Activated naive CD8-positive, alpha-beta T cell treated with anti-CD3 and anti-CD28 coated beads, Interleukin-2, amount 10 ng/mL, durations not matched to agents 7 days and 5 days (primary cell): ENCODE measurements at places on chromosomes 5 and 9. TPM values are rescaled to one million over a fixed set of nuclear protein-coding genes. Genes with fewer than 3 reads are reported as not detected.

GRCh38 chr5:138372225-138372624, 19.7 kb downstream of the KDM3B start:
- H3K36me3 ChIP-seq = peaks cover 2% of the 10 kb centered on the region
- H3K27me3 ChIP-seq = no peaks in the 10 kb centered on the region
- no peak for DNase-seq
- H3K4me3 ChIP-seq = no peak overlapping the region
- H3K4me1 ChIP-seq = peaks cover 16% of the 10 kb centered on the region
- H3K27ac ChIP-seq = no peak overlapping the region

GRCh38 chr5:137822984-137823383, 44.7 kb upstream of the MYOT start:
- peaks cover 5% of the 10 kb centered on the region for H3K27me3 ChIP-seq
- H3K4me3 ChIP-seq = no peak overlapping the region
- DNase-seq = no peak
- peaks cover 3% of the 10 kb centered on the region for H3K36me3 ChIP-seq
- no peak overlapping the region for H3K27ac ChIP-seq

DNA sequence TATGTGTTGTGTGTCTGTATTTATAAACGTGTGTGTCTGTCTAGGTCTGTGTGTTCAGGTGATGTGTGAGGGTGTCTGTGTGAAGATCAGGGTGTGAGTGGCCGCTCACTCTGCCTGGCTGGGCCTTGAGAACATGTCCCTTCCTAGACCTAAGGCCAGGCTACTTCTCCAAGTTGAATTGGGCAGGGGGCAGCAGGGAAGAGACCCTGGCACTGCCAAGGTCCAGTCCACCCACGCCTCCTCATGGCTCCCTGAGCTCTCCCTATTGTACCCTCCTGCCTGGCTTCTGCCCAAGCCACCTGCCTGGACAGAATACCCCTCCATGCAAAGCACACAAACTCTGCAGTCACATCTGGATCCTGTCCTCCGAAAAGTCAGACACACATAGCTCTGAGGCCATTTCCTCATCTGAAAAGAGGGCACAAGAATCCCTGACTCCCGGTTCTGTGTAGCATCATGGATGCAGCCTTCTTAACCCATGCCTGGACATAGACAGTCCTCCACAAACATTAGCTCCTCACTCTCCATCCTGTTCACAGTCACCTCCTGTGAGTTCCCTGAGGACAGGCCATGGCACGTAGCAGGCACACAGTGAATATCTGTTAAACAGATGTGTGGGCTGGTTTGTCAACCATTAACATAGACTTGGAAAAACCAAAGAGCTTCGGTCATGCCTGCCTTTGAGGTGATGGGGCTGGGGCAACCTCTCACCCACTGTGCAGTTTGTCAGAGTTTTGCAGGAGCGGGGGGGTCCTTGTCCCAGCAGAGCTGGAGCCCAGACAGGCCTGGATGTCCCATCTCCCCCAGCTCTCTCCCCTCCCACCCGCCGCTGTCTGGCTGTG, 167.8 kb upstream of the MVB12B start:
- no peaks in the 10 kb centered on the region for H3K27me3 ChIP-seq
- no peaks in the 10 kb centered on the region for H3K36me3 ChIP-seq
- no peak for DNase-seq
- no peaks in the 10 kb centered on the region for H3K4me1 ChIP-seq
- no peak overlapping the region for H3K4me3 ChIP-seq

DNA sequence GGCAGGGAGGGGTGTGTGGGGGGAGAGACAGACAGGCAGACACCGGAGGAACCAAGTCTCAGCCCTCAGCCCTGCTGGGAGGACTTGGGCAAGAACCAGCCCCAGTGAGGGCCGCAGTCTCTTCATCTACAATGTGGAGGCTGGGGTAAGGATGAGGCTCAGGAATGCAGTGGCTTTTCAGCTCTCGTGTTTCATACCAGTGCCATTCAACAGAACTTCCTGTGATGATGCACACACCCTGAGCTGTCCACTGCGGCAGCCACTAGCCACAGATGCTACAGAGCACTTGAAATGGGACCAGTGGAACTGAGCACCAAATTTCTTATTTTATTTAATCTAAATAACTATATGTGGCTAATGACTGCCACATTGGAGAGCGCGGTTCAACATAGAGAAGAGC, 10.7 kb downstream of the CAMK2A start:
- peaks cover 2% of the 10 kb centered on the region for H3K4me1 ChIP-seq
- no peak for DNase-seq
- peaks cover 10% of the 10 kb centered on the region for H3K27me3 ChIP-seq
- no peak overlapping the region for H3K27ac ChIP-seq
- no peaks in the 10 kb centered on the region for H3K36me3 ChIP-seq

GRCh38 chr5:27328480-27328879, 290.1 kb upstream of the CDH9 start:
- DNase-seq = no peak
- H3K27me3 ChIP-seq = no peaks in the 10 kb centered on the region
- no peaks in the 10 kb centered on the region for H3K4me1 ChIP-seq
- H3K27ac ChIP-seq = no peak overlapping the region

The SVEP1 gene
- total RNA-seq = not detected

The HARS1 gene
- total RNA-seq = 77.3 TPM
